ENCODE measurements at places on chromosomes 12 and 14. TPM values are rescaled to one million over a fixed set of nuclear protein-coding genes. Genes with fewer than 3 reads are reported as not detected.

Gene PAPLN
- 42.9 TPM for polyA plus RNA-seq

Gene MDM1
- 33.6 TPM for polyA plus RNA-seq

Gene PRIMA1
- polyA plus RNA-seq, result 1.00 TPM

Gene CLEC4C
- 0.16 TPM for polyA plus RNA-seq

Gene B4GALNT3
- 14.1 TPM for polyA plus RNA-seq

Gene OAS3
- polyA plus RNA-seq, result 7.2 TPM

Gene SLIRP
- 108 TPM for polyA plus RNA-seq

Gene DEGS2
- polyA plus RNA-seq, result 7.9 TPM

Gene OTOGL
- 0.66 TPM for polyA plus RNA-seq

Gene ANKS1B
- 3.9 TPM for polyA plus RNA-seq

Gene NGB
- polyA plus RNA-seq, result not detected

Gene NFE2
- 3.7 TPM for polyA plus RNA-seq

Gene SLC4A8
- 4.1 TPM for polyA plus RNA-seq

Gene DIP2B
- polyA plus RNA-seq, result 25.9 TPM

Gene CMA1
- polyA plus RNA-seq, result 0.32 TPM

DNA sequence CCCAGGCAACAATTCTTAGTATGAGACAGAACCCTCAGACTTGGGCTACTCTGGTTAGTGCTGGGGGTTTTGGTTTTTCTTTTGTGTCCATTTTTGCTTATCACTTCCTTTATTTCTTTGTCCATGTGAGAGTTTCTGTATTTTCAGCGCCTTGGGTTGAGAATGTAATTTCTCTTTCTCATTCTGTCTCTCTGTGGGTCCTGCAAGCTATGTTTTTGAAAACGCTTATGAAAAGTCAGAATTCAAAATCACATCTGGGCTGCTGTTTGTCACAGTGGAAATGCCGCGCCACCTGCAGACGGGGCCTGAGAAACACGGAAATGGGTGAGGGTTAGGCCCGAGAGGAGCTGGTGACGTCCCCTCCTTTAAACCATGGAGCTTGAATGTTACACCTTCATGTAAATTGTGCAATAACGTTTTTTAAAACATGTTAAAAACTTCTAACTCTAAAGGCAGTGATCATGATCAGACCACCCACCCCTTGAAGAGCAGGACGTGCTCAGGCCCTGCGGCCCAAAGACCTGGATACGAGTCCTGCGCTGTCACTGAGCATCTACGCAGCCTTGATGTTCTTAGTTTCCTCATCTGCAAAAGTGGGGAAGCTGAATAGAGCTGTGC is 26.1 kb downstream of the JDP2 start:
- no peak for DNase-seq

GRCh38 chr12:55385891-55386290 is 14.4 kb upstream of the OR6C65 start:
- no peak for DNase-seq

- no peak for DNase-seq
Observed at GRCh38 chr12:66115071-66115600, 15.4 kb downstream of the LLPH start.

GRCh38 chr12:64452559-64453329 is 824 bp downstream of the TBK1 start:
- DNase-seq, result peak; percentile 33

DNA sequence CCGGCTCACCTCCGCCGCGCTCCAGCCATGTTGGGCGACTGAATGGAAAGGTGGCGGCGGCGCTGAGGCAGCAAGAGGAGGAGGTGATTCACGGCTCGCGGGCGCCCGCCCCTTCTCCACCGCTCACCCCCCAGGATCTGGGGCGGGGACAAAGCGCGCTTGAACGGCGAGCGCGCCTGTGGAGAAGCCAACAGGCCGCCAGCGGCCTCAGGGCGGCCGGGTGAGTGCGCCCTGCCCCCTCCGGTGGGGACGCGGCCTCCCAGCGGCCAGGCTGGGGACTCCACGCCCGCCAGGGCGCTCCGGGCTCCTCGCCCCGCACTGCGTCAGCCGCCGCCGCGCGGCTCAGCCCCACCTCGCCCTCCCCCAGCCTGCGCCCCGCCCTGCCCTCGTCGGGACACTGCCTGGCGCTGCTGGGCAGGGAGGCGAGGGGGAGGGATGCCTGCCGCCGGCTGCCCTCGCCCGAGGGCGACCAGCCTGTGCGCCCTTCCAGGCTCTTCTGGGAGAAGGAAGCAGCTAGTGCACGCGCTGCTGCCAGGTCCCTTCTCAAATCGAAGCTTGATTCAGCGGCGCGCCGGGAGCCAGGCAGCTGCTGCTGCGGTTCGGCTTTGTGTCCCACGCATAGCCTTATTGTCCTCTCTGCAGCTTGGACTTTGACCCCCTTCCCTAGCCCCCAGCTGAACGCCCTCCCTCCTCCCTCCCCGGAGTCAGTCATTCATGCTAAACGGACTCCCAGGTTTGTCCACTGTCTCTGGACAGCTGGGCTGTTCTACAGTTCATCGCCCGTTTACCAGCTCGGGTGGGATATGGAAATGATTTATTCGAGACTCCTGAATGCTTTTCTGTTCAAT is at the start of gene KIF21A:
TSS of gene KIF21A (minus strand) at position 40 of the 848 bp plus-strand sequence. CDS start 150 bp downstream, outside the sequence.
- peak; percentile 79 for DNase-seq

DNA sequence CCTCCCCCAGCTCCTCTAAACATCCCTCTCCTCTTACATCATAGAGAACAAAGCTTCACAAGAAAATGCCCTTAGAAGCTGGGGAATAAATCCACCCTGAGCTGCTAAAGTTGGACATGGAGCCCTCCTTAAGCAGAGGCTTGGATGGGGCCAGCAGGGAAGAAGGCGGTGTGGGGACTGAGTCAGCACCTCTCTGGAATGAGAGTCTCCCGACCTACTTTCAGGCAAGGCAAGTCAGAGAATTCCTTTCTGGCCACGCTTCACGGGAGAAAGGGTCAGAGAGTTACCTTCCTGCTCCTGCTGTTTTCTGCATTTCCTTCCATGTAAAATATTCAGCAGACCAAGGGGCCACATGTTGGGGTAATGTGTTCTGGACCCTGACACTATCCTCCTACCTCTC is 113.3 kb upstream of the PRB2 start:
- no peak for DNase-seq

- DNase-seq, result no peak
Observed at GRCh38 chr12:67981287-67982162, 7.7 kb upstream of the IFNG-AS1 start.

DNA sequence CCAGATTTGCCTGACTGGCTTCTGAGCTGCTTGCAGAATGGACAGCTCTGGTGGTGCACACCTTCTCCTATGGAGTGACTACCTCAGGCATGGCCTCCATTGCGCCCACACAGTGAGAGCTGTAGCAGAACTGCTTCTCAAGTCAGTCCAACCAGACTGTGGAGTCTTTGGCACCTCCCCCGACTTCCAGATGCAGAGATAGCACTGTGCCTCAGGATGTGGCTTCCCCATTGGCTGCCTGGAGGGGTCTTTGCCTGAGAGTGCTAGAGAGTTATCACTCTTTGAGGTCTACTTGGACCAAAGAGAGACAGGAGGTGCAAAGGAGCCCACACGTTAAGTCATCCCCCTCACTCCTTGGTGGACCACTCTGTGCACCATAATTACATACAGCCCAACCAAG is 44.8 kb upstream of the FRS2 start:
- DNase-seq, result no peak

DNA sequence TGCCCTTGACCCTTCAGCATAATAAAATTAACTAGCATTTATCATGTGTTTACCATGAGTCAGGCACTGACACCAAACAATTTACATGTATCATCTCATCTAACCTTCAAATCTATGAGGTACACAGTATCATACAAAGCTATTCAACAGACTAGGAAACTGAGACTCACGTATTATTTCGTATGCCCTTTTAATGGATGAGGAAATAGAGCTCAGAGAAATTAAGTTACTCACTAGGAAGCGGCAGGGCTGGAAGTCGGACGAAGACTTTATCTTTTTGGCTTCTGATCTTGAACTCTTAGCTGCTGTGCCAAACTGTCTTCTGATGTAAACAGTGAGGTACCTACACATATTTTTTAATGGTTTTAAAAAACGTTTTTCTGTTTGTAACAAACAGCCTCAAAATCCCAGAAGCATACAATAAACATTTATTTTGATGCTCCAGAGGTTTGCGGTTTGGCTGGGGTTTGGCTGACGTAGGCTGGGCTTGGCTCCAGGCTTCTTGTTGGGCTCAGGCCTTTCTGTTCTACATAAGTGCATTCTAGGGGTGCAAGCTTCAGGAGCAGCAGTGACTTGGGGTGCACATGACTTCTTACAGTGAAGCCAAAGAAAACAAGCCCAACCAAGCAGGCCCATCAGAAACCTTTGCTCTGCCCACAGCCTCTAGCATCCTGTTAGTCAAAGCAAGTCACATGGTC is 184.7 kb downstream of the TBX5 start:
- DNase-seq, result no peak

DNA sequence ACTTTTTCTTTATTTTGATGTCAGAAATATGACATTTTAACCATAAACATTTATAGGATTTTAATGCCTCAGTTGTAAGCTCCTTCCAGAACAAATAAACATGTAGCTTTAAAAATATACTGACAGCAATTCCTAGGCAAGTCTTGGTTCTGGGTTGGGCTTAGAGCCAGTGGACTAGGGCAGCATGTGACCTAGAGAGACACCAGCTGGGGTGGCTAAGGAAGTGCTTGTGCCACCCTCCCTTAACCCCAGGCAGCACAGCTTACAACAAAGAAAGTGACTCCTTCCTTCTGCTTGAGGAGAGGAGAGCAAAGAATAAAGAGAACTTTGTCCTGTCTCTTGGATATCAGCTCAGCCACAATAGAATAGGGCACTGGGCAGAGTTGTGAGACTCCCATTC is 61.6 kb upstream of the KTN1 start:
- DNase-seq, result no peak

DNA sequence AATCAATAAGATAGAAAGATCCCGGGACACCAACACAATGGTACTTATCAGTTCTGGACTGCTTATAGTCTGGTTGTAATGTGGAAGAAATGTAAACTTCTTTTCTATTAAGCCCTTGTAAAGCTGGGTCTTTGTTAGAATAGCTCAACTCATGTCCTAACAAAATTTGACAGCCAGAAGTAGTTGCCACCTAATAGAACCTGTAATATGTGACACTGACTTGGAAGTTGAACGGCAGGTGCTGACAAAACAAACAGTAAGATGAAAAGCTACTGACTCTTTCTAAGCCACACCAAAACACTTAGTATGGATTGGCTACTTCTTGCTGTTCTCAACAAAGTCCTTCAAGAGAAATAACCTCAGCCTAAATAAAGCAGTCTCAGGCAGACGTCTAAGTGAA is 56.6 kb downstream of the KIF21A start:
- no peak for DNase-seq

DNA sequence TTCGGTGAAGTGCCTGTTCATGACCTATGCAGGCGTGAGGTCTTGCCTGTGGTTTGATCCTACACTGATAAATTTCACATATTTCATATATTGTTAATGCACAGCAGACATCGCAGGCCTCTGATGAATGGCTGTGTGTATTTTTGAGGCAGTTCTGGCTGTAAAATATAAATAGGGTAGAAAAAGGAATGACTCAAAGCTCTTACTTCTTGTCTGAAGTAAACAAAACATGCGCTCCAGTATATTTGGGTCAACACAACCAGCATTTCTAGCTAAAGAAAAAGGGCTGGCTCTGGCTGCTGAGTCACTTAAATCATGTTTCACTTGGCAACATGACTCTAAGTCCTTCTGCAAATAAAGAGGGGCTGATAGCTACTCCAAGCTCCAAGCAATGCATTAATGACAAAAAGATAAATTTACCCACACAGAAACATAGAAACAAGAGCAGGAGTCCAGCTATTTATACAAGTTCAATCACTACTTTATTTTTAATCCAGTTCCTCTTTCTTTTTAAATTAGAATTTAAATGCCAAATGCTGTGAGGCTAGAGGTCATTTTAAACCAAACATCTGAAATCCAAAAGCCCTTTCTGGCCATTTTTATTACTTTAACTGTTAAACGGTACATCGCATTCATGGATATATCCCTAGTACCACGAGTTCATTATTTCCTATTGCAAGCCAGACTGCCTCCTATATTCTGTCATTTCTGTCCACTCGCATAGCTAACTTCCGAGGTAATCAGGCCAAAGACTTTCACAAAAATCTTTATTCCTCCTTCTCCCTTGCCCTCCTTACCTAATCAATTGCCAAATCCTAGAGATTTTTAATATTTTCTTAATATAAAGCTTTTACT is 54.3 kb upstream of the TMCC3 start:
- DNase-seq, result peak; percentile 80

GRCh38 chr12:2735432-2735831 is 59.3 kb upstream of the FKBP4 start:
- DNase-seq, result no peak

DNA sequence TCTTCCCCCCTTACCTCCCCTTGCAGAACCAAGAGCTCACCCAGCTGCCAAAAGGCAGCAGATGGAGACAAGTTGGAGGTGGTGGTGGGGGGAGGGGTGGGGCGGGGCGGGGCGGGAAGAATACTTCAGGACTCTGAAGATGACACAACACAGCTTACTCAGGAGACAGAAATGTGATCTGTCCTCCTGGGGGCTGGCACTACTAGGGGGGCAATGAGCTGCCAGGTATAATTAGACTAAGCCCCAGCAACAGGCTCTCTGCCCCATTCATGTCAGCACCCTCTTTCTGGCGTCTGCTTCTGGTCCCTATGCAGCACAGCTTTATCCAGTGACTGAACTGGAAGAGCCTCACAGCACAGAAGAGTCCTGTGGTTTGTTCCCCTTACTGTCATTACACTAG is 407.0 kb downstream of the MED13L start:
- no peak for DNase-seq

- no peak for DNase-seq
Observed at GRCh38 chr14:92135269-92135668, 13.5 kb downstream of the CPSF2 start.

- peak; percentile 64 for DNase-seq
Observed at GRCh38 chr14:81436296-81437138, 36.4 kb upstream of the STON2 start.

DNA sequence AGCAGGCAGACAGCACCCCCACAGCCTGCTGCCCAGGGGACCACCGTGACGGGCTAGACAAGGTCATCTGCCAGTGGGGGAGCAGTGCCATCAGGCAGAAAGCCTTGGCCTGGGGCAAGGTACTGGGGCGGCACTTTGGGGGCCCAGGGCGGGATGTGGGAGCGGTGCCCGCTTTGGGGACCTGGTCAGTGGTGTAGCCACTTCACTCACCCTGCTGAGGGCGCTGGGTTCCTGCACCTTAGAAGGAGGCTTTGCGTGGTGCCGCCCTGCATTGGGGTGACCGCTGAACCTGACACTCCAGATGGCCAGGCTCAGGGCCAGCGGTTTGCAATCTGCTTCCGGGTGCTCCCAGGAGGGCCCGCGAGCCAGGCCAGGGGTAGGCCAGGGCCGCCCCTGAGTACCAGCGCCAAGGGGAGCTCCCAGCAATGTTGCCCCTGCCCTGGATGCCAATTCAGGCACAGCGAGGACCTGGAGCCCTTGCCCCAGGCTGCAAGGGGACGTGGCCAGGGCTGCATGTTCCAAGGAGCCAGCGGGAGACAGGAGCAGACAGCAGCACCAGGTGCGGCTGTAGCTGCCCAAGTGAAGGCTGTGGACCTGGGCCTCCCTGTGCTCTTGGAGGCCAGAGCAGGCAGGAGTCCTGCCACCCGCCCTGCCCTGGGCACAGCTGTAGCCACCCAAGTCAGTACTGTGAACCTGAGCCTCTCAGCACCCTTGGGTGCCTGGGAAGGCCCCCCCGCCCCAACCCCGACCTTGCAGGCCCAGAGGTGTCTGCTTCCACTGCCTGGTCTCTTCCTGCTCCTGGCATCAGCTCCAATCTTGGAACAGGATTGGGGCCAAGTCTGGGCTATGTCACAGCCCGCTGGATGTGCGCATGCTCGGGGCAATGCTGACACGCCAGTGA is 550.7 kb downstream of the SLC6A15 start:
- DNase-seq, result no peak

Measured in renal cortex interstitium (tissue), 15 donors.